Activated CD4-positive, alpha-beta T cell treated with anti-CD3 and anti-CD28 coated beads, Interleukin-2, amount 10 ng/mL, durations not matched to agents 7 days and 5 days (primary cell): ENCODE measurements at places on chromosomes 12 and 14.
A peak's percentile ranks its signal among the peaks of the same experiment; 100 is the strongest.

- DNase-seq: no peak
Measured at GRCh38 chr12:130672089-130672820, 43.8 kb downstream of the RIMBP2 start.

DNA sequence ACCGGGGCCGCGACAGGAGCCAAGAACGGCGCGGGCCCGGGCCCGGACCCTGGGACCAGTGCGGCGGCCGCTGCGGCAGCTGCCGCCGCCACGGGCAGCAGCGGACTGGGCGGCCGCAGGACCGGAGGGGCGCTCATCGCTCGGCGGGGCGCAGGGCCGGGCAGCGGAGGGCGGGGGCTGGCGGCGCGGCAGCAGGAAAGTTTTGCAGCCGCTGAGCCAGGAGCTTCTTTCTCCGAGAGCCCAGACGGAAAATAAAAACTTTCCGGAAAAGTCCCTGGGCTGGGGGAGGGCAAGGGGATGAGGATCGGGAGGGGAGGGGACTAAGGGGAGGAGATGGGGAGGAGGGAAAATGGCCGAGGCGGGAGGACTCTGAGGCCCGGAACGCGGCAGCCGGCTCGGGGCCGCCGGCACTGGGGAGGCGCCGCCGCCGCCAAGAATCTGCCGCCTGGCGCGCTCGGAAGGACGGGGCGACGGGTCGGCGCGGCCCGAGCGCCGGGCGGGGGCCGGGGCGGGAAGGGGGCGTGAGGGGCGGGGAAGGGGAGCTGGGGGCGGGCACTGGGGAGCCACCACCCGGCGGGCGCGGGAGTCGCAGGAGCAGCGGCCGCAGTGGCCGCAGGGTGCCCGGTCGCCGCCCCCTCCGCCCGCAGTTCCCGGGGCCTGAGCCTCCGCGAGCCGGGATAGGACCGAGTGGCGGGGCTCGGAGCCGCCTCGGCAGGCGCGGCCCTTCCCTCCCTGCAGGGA, at the start of gene PRKD1:
TSS of gene PRKD1 (minus strand) at position 472 of the 741 bp plus-strand sequence.
- DNase-seq: no peak

DNA sequence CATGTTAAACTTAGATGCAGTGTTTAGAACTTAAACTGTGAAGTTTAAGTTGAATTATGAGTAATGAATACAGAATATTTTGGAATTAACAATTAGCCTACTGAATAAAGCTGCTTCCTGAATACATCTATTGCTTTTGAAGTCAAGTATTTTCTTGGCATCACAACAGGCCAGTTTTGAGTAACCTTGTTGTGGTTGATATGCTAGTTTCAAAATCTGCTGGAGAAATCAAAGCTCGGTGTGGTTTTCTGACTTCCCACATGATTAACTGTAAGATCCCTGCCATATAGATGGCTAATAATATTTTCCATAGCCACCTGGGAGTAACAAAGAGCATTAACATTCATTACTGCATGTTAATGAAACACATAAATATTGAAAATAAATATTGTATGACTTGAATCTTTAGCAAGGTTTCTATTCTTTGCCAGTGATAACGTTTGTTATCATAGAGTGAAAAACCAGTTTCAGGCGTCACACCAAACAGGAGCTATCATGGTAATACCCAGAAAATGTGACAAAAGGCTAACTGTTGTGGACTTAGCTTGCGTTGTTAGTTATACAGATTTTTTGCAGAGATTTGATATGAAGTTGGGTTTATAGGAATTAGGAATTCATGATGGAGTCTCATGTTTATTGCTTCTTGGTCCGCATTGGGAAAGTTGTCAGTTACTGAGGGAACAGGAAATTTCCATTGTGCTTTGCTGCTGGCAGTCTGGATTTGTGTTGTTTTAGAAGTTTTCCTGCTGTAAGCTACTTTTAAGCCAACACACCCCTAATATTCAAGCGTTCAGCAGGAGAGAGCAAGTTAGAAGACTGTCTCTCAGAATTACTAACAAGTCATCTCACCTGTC, 32.1 kb downstream of the PPFIBP1 start:
- DNase-seq: no peak

DNA sequence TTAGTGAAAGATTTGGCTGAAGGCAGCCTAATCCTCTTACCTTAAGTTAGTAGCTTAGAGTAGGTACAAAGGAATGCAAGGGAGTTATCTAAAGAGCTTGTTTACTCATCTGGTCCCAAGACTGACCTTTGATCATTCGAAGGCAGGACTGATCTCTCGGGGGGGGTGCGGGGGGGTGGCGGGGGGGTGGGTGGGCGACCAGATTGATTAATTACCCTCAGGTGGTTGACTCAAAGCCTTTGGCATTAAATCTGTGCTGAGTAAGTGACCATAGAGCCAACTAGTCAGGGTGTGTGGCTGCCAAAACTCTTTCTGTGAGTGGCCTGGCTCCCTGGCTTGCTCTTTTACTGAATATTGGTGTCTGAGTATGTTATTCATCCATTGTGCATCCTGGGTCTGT, 731.9 kb upstream of the FBXO33 start:
- no peak for DNase-seq

- no peak for DNase-seq
Measured at GRCh38 chr14:52307376-52307775, 6.7 kb upstream of the PTGER2 start.

DNA sequence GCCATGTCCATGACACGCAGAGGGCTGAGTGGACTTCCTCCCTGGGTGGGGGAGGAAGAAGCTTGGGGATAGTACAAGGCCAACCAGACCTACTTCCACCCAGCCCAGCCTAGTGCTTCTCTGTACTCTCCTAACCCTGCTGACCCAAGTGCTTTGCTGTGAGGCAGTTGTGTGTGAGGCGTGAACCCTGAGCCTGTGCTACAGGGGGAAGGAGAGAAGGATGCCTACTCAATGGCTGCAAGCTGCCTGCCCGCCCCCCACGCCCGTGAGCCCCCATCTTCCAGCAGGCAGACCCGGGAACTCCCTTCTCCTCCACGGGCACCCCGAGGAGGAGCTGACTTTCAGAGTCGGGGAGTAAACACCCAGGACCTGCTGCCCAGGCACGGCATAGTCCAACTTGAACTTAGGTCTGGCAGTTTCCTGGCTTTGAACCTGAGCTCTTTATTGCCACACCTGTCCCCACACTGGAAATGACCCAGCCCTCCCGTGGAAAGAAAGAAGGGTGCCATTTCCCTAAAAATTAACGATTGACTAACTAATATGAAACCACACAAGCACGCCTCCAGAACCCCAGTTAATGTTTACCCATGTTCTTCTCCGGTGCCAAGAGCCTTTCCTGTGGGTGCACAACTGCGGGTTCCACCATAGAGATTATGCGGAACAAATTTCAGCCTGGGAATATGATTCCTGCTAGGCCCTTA, 10.8 kb downstream of the ALDH2 start:
- DNase-seq: no peak

DNA sequence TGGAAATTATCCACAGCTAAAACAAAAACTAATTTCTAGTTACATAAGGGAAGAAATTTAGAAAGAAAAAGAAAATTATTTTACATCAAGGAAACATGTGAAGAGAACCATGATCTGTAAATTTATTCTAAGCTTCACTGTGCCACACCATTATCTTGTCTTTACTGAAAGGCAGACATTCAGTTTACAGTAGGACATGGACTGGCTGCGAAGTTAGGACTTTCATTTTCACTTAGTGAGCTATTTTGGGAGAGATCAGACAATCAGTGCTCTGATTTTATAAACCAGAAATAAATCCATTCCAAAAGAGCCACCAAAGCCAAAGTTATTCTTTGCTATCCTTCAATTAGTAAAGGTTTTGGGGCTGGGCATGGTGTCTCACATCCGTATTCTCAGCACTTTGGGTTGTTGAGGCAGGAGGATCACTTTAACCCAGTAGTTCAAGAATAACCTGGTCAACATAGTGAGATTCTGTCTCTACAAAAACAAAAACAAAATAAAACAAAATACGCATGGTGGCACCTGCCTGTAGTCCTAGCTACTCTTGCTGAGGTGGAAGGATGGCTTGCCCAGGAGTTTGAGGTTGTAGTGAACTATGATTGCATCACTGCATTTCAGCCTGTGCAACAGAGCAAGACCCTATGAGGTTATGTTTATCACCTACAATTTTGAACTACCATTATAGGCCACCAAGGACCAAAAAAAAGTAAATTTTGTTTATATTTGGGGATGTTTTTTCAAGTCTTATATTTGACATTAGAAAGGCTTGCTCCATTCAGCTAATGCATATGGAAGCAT, 1084.8 kb upstream of the ATXN7L3B start:
- DNase-seq: no peak

- no peak for DNase-seq
Measured at GRCh38 chr12:13241833-13242488, 45.4 kb downstream of the EMP1 start.

DNA sequence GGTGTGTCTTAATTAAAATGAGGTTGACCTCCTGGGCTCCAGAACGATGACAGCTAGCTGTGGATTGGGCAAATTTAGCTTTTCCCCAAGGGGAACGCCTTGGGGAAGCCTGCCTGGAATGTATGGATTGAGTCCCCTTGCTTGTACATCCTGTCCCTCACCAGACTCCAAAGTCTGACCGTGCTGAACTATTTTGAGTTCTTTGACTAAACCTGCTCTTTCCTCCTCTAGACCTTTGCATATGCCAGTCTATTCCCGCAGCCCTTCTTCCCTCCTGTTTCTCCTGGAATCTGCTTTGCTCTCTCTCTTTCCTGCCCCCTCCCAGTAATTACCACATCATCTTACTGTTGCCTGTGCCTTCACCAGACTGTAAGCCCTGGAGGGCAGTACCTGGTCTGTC, 11.5 kb upstream of the KDM2B start:
- no peak for DNase-seq

GRCh38 chr12:96424601-96425000, 24.4 kb upstream of the CDK17 start:
- DNase-seq: no peak

DNA sequence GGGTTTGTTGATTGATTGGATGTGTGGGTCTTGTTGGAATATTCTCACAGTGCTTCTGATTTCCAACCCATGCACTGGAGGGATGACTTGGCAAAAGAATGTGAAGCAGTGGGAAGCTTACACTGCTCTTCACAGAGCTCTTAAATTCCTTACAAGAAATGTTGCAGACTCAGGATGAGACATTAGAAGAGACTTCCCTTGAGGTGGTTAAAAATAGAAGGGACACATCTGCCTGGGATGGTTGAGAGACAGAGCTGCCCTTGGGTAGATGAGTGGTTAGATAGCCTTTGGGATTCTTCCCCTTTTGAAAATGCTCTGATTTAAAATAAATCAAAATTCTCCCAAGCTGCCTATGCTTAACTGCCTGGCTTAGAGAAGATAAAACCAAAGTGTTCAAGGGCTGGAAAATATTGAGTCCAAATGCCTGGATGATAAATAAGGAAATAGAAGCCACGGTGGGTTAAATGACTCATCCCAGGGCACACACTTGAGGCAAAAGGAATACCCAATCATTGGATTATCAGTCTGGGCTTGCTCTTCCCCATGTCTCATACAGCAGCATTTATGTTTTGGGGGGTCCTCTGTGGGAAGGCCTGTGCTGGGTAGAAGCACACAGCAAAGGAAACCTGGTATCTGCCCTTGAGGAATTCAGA, 264.3 kb downstream of the AKAP6 start:
- no peak for DNase-seq

DNA sequence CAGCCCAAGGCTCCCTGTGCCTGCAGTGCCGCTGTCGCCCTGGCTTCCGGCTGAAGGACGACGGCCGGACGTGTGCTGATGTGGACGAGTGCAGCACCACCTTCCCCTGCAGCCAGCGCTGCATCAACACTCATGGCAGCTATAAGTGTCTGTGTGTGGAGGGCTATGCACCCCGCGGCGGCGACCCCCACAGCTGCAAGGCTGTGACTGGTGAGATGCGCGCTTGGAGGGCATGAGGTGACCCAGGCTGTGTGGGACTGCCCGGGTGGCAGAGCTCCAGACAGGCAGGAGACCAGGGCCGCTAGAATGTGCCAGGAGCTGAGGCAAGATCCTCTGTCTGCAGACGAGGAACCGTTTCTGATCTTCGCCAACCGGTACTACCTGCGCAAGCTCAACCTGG, 19.6 kb upstream of the NXPH4 start:
- DNase-seq: no peak

- no peak for DNase-seq
Measured at GRCh38 chr14:61360796-61361525, 39.6 kb downstream of the PRKCH start.

DNA sequence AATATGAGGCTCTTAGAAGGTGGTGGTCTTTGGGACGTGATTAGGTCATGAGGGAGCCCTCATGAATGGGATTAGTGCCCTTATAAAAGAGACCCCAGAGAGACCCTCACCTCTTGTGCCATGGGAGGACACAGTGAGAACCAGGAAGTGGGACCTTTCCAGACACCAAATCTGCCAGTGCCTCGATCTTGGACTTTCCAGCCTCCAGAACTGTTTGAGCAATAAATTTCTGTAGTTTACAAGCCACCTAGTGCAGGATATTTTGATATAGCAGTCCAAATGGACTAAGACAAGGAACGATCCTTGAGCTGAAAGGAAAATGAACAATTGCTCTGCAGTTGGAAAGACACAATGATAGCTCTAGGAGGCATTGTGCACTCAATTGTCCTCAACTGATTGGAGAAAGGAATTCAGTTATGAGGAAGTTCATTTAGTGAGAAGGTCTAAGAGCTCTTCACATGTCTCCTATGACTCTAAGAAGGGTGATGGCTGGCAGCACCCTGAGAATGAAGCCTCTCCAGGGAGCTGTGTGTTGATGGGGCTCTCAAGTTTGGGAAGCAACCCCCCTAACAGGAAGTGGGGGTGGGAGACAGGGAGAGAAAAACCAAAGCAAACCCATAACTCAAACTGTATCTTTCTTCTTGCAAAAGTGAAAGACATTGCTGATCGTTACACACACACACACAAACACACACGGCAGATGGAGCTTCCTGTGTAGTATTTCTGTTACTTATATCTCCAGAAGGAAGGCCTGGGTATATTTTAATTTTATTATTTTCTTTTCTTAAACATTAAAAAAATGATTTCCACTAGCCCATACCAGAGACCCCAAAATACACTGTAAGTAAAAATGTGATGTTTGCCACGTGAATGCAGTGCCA, 21.0 kb downstream of the CHST11 start:
- peak; percentile 17 for DNase-seq

- no peak for DNase-seq
Measured at GRCh38 chr12:105030820-105031807, 45.0 kb downstream of the NOPCHAP1 start.

DNA sequence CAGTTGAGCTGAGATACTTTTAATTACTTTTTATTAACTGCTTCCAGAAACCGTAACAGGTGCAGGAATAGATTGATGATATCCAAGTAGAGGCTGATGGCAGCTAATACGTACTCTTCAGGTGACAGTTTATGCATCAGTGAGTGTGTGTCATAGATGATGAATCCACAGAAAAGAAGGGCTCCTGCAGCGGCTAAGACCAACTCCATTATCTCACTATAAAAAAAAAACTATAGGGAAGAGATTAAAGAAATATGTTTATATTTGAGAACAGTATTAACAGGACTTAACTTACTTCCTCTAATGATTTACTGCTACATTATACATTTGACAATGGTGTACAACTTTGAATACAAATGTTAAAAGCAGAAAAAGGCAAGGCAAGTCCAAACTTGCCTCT, 7.4 kb upstream of the LLPH start:
- no peak for DNase-seq

DNA sequence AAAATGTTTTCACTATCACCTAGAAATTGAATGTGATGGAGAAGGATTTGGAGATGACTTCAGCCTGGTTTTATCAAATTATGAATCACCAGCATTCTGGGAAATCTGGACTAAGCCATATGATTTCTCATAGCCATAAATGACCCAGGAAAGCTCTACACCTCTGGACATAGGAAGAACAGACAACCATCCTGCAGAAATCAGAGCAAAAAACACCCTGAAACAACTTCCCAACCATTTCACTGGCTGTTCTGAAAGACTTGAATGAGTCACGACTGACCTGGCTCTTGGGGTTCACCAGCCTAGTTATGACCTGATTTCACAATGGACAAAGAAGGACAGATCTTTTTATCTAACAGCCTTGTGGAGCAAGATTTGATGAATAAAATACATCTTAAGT, 123.8 kb downstream of the KCNH5 start:
- no peak for DNase-seq
